ENCODE measurements at places on chromosomes 12 and 14.

DNA sequence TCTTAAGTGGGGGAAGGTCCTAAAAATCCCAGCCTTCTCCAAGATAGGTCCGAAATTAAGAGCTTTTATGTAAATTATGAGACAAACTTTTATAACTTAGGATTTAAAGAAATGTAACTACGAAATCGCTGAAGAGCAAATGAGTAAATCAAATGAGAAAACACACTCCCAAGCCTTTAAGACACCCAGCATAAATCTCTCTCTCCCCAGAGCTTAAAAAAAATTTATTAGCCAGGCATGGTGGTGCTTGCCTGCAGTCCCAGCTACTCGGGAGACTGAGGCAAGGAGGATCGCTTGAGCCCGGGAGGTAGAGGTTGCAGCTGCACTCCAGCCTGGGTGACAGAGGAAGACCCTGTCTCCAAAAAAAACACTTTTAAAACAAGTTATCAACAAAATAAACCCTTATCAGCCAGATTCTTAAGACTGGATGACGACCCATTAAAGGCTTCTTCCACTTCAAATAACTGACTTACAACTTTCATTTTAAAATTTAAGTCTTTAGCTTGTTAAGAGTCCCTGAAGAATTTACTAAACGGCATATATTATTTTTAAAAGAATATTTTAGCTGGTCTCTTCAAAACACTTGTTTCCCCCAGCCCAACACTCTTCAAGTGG lies 3.2 kb downstream of the PTGES3 start:
- DNase-seq, result no peak

DNA sequence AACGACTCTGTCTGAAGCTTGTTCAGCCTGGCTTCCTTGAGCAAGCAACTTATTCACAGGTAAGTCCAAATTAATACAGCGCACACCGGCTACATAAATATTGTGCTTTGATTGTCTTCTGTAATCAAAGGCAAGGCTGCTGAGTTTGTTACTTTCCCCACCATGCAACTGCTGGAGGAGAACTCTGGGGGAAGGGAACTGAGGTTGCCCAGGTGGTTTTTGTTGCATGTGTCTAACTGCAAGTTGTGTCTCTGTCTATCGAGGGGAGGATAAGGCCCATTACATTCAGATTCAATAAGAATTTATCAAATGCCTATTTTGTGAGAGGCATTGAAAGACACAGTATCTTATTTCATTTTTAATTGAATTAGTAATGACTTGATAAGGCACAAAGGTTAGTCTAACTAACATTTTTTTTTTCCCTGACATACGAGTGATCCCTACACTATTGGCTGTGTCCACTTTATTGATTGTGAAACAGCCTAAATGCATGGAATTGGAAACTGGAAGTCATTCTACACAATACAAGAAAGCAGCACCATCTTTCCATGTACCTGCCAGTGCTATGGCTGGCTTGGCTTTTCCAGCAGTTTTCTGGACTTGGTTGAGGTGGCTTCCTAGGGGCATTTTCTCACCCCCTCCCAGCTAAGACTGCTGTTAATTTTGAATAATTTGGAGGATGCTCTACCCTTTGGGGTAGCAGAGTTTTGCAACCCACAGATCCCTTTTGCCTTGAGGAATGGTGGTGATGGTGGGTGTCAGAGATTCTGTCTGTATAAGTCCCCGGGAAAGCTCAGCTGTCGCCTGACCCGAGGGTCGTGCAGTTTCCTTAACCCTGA lies 951 bp upstream of the CHST11 start:
- DNase-seq, result no peak

DNA sequence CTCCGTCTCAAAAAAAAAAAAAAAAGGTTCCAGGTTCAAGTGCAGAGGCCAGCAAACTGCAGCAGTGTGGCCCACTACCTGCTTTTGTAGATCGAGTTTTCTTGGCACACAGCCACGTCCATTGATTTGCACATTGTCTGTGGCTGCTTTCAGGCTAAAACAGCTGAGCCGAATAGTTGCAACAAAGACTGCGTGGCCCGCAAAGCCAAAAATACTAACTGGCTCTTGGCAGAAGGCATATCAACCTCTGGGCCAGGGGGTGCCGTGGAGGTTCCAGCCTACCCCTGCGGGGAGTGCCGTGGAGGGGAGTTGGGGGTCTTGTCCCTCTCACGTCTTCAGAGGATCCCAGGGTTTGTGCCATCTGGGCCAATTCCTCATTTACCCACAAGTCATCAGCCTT lies 170.1 kb downstream of the ADGRD1 start:
- peak; percentile 44 for DNase-seq

GRCh38 chr12:119060847-119061796 lies 79.8 kb downstream of the SRRM4 start:
- DNase-seq, result no peak

DNA sequence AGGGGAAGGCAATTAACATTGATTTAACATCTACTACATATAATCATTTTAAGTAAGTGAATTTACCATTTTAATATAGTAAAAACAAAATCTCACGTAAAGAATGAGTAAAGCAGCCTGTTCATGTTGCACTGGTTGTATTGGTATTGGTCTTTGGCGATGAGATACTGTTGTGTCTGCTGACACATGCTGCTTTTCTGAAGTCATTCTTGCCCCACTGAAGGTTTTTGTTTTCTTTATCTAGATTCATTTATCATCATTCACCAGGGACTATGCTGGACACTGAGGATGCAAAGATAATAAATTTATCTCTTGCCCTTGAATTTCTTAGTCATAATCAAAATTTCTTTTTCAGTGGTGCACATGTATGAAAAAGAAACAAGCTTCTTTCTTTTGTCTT lies 246.2 kb upstream of the NPAS3 start:
- no peak for DNase-seq

DNA sequence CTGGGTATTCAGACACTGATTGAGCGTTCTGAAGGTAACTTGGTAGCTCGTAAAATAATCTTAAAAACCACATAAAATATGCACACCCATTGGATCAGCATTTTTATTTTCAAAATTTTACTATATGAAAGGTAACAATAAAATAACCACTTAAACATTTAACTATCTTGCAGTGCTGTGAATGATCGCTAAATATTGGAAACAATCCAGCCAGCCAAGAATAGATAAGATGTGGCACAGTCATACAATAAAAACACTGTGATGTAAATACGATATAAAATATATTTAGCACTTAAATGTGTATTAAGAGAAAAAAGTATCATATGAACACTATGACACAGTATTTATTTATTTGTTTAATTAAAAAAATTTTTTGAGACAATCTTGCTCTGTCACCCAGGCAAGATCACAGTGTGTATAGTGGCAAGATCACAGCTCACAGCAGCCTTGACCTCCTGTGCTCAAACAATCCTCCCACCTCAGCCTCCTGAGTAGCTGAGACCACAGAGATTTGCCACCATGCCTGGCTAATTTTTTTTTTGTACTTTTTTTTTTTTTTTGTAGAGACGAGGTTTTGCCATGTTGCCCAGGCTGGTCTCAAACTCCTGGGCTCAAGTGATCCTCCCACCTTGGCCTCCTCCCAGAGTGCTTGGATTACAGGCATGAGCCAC lies 39.4 kb downstream of the SDR9C7 start:
- no peak for DNase-seq

- no peak for DNase-seq
Measured at GRCh38 chr14:43308421-43309110, 1198.5 kb downstream of the FSCB start.

DNA sequence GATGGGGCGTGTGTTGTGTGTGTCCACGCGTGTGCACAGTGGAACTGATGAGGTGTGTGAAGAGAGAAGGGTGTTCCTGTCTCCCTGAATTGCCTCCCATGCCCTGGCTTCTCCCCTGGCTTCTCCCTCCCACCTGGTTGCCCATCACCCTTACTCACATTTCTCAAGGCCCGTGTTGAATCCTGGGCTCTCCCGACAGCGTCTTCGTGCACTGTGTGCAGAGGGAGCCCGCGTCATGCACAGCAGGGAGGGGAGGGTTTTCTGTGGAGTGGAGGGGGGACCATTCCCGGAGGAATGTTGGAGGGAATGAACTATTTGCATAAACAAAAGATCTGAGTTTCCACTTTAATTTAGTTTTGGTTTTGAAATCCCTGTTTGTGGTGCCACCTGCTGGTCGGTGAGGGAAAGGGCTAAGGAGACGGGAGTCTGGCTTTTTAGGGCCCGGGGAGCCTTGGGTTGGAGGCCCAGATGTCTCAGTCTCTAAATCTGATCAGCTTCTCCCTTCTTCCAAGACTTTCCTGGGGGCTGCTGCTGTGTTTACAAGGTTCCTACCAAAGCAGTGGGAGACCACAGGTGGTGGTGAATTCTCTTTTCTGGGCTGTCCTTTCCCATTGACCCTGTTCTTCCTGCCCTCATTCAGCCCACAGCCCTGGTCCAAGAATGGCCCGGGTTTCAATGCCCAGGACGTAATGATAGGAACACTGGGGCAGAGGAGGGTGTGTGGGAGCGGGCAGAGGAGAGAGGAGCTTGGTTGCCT lies at the start of gene C1R:
Gene C1R (minus strand): TSS at position 217 of the 757 bp plus-strand sequence. CDS start 57 bp downstream, at position 160.
- peak; percentile 92 for DNase-seq

GRCh38 chr12:41336041-41336549 lies 148.0 kb downstream of the PDZRN4 start:
- DNase-seq, result no peak

DNA sequence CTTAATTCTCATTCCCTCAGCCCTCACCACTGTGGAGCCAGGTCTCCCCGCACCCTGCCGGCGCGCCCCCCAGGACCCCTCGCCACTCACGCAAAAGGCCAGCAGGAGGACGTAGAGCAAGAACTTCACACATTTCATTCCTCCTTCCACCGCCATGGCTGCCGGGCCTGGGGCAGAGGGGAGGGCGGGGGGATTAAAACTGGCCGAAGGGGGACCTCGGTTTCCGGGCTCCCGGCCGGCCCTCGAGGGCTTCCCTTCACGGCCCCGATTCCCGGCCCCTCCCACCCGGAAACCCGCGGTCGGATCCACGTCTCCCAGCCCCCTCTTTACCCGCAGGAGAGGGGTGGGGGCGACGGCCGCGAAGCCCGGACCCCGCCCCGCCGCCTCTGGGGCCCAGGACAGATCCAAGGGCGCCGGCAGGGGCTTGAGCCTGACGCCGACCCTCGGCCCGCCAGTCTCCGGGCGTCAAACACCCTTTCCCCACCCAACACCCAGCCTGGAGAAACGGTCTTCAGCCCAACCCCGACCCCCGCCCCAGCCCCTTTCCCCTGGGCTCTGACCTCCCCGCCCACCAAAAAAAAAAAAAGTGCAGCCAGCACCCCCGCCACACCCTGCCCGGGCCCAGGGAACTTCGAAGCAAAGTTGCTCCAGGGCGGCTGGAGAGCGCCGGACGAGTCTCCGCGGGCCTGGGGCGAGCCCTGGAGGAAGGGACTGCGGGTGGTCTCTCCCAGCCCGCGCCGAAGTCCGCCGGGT lies 447 bp downstream of the CD63 start:
- no peak for DNase-seq

- no peak for DNase-seq
Measured at GRCh38 chr12:10189653-10190052, 10.8 kb downstream of the TMEM52B start.

DNA sequence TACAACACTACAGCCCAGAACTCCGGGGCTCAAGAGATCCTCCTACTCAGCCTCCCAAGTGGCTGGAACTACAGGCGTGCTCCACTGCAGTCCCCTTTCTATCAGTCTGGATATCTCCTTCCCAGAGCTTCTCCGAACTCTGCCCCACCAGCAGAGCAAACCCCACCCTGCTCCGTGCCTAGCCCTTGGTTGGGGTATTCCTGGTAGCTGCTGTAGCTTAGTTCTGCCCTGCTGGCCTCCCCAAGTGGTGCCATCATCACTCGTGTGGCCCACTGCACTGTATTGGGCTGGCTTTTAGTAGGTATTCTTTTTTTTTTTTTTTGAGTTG lies 9.5 kb downstream of the HSP90AA1 start:
- DNase-seq, result no peak

- DNase-seq, result no peak
Measured at GRCh38 chr12:79373896-79374499, 316.8 kb downstream of the PAWR start.

DNA sequence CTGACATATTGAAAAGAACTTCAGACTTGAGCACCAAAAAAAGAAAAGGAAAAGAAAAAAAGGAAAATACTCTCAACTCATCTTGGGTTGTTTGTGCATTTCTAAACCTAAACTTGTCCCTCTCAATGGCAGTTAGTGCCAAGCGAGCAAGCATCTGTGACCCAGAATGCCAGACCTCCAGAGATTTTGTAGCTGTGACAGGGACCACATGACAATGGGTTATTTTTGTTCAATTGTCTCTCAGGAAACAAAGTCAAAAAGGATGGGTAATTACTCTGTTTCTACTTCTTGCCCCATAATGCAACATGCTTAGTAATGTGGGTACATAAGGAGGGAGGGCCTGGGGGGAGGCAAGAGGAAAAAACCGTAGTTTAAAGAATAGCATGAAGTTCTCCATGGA lies 285.7 kb upstream of the RTL1 start:
- no peak for DNase-seq

DNA sequence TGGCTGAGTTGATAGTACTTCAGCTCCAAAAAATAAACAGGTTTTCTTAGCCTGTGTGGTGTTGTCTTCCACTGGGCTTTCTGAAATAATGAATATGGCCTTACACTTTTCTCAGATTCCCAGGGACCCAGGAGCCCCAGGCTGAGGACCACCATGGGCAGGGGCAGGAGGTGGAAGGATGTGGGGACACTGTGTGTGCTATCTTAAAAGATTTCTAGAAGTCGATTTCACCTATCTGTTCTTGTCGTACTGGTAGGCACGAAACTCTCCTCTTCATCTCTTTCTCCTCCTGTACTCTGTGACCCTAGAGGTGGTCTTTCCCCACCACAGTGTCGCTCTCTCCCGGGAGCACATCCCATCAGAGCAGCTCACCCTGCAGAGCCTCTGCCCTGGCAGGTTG lies 107.7 kb upstream of the FKBP4 start:
- DNase-seq, result peak; percentile 37

GRCh38 chr12:94100990-94101737 lies 47.2 kb upstream of the PLXNC1 start:
- DNase-seq, result no peak

DNA sequence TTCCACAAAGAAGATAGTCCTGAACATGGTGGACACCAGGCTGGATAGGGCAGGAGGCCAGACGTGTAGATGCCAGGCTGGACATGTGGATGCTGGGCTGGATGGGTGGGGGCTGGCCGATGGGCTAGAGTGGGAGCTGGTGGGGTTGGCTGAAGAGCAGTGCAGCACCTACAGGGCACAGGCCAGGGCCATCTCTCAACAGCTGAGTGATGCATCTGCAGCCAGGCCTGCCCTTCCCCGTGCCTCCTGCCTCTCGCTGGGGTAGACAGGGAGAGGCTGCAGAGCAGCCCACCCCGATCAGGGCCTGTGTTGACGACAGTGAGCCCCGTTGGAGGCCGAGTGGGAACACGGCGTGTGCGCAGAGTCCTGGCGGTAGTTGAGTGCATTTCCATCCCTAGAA lies 39.3 kb downstream of the EP400 start:
- DNase-seq, result no peak

GRCh38 chr12:66061557-66062289 lies 68.8 kb downstream of the LLPH start:
- no peak for DNase-seq
